Hepatocyte (in vitro differentiated cells): ENCODE measurements at places on chromosomes 5 and 9. TPM values are rescaled to one million over a fixed set of nuclear protein-coding genes. Genes with fewer than 3 reads are reported as not detected.

- no peak for DNase-seq
- H3K4me1 ChIP-seq, result peaks cover 9% of the 10 kb centered on the region
- no peaks in the 10 kb centered on the region for H3K36me3 ChIP-seq
- H3K27ac ChIP-seq, result no peak overlapping the region
- H3K4me3 ChIP-seq, result no peak overlapping the region
Measured at GRCh38 chr5:143251946-143252345, 151.5 kb downstream of the NR3C1 start.

Gene BNC2
- 16.5 and 20.7 TPM in 2 replicates for total RNA-seq

Gene SLC6A7
- total RNA-seq, result 0.88 and 1.1 TPM in 2 replicates

DNA sequence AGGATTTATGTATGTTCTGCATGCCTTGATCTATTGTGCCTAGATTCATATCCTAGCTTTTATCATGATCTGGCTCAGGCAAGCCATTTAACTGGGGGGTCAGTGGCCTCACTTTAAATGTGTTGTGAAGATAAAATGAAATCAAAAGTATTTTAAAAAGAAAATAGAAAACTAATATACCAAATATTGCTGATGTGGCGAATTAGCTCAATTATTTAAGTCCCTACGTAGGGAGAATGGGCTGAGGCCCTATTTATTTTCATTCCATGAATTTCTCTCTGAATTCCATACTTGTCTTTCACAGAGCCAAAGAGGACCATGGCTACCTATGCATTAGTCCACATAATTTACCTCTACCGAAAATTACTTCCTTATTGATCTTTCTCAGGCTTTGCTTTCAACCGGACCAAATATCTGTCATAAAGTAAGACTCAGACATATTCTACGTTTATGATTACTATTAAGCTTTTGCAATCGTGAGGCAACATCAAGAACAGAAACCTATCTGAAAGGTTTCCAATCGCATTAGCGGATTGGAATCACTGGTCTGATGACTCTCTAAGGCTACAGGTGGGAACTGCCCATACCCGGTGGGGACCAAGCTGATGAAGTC, 1.7 kb downstream of the MBLAC2 start:
- H3K4me1 ChIP-seq, result peaks cover 8% of the 10 kb centered on the region
- peak overlapping the region; percentile 76 for H3K27ac ChIP-seq
- no peaks in the 10 kb centered on the region for H3K27me3 ChIP-seq

GRCh38 chr9:27653246-27653645, 80.0 kb upstream of the C9orf72 start:
- no peak for DNase-seq
- H3K4me1 ChIP-seq, result peaks cover 11% of the 10 kb centered on the region
- H3K27ac ChIP-seq, result no peak overlapping the region
- H3K4me3 ChIP-seq, result no peak overlapping the region
- H3K27me3 ChIP-seq, result no peaks in the 10 kb centered on the region

Gene PTGER4
- 1.4 and 7.1 TPM in 2 replicates for total RNA-seq

DNA sequence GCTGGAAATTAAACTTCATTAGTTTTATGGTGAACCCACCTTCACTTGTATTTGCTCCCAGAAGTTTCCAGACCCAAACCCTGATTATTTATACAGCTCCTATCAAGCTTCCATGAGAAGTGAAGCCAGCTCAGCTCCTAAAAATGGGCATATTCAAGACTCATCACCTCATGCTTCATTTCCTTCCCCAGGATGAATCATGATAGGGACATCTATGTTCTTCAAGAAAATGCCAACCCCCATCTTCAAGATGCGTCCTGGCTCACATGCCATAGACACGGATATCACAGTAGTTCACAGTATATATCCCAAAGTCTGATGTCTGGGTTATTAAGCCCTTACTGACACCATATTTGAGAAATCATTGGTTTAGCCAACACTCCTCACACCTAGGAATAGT, 217.6 kb downstream of the NPR3 start:
- H3K27me3 ChIP-seq, result no peaks in the 10 kb centered on the region
- no peaks in the 10 kb centered on the region for H3K4me1 ChIP-seq
- H3K36me3 ChIP-seq, result no peaks in the 10 kb centered on the region

DNA sequence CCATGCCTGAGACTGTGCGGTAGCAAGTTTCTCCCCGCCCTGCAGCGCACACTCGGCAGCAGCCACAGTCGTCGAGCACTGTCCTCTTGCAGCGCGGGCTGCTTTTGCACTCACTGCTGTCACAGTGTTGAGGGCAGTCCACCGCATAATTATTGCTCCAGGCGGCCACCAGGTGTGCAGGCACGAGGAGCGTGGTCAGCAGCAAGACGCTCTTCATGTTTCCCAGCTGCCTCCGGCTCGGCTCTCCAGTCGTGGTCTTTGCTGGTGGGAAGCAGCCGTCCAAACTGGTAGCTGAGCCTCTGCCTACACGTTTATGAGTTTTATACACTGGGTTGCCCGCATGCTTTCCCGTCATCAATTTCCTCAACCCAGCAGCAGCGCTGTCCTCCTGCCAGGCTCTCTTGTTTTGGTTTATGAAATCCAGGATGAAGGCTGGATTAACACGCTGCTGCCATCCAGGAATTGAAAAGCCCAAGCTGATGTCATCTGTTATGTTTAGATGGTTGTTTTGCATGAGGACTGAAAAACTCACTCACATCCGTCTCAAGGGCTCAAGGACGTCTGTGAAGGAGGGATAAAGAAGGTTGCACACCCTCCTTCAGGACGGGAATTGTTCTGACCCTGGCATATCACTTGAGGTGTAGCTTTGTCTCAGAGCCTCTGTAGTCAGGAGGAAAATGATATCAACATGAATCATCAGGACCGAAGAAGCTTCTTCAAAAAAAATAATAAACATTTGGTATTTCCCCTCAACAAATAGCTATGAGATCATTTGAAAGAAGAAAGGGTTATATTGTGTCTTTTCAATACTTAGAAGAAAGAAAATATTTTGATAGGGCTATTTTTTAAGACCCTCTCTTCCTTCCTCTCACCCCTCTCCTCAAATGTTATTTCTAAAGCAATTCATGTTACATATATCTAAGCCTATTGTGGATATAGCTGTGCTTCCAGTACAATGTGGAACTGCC, at the start of gene ESM1:
Gene ESM1, minus strand, starts transcription at position 293 of the 968 bp plus-strand sequence. Its CDS starts 76 bp downstream, at position 217.
- H3K27me3 ChIP-seq, result peaks cover 31% of the 10 kb centered on the region
- no peaks in the 10 kb centered on the region for H3K36me3 ChIP-seq
- H3K4me3 ChIP-seq, result no peak within 1 kb of the TSS
- no peak within 1 kb of the TSS for H3K27ac ChIP-seq

GRCh38 chr5:141515141-141515540, 26.3 kb downstream of the PCDHGC5 start:
- H3K27me3 ChIP-seq, result no peaks in the 10 kb centered on the region
- H3K4me1 ChIP-seq, result peaks cover 22% of the 10 kb centered on the region
- no peak overlapping the region for H3K4me3 ChIP-seq

- no peak overlapping the region for H3K27ac ChIP-seq
- no peak for DNase-seq
- no peak overlapping the region for H3K4me3 ChIP-seq
- no peaks in the 10 kb centered on the region for H3K36me3 ChIP-seq
Measured at GRCh38 chr9:98157372-98157771, 35.1 kb downstream of the CORO2A start.

- H3K36me3 ChIP-seq, result no peaks in the 10 kb centered on the region
- DNase-seq, result no peak
- no peak overlapping the region for H3K4me3 ChIP-seq
- no peaks in the 10 kb centered on the region for H3K27me3 ChIP-seq
Measured at GRCh38 chr5:93513298-93513697, 67.7 kb downstream of the NR2F1-AS1 start.

- no peaks in the 10 kb centered on the region for H3K36me3 ChIP-seq
- peak; percentile 81 for DNase-seq
- no peak overlapping the region for H3K4me3 ChIP-seq
- no peaks in the 10 kb centered on the region for H3K4me1 ChIP-seq
Measured at GRCh38 chr5:149114403-149115312, 26.6 kb upstream of the ABLIM3 start.

DNA sequence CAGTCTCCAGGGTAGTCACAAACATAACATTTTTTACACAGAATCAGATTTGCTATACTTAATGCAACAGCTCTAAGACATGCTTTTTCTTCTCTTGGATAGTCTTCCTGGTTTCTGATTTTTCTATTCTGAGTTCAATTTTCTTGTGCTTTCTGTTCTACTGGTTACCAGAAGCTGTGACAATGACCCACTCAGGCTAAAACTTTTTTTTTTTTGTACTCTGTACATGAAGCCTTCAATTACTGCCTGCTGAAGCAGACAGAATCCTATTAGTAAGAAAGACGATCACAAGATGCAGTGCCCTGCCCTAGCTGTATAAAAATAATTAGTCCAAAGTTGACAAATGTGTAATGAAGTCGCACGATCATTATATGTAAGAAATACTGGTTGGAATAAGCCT, 231.1 kb upstream of the TBCA start:
- DNase-seq, result no peak
- H3K36me3 ChIP-seq, result no peaks in the 10 kb centered on the region
- no peak overlapping the region for H3K4me3 ChIP-seq

- no peaks in the 10 kb centered on the region for H3K27me3 ChIP-seq
- no peak for DNase-seq
- no peak overlapping the region for H3K4me3 ChIP-seq
- no peaks in the 10 kb centered on the region for H3K4me1 ChIP-seq
- H3K27ac ChIP-seq, result no peak overlapping the region
- H3K36me3 ChIP-seq, result no peaks in the 10 kb centered on the region
Measured at GRCh38 chr5:17832949-17833745, 198.9 kb downstream of the TAF11L14 start.

GRCh38 chr9:126550891-126551351, 62.8 kb upstream of the LMX1B start:
- no peaks in the 10 kb centered on the region for H3K36me3 ChIP-seq
- no peaks in the 10 kb centered on the region for H3K27me3 ChIP-seq
- DNase-seq, result peak; percentile 2
- H3K27ac ChIP-seq, result no peak overlapping the region
- no peaks in the 10 kb centered on the region for H3K4me1 ChIP-seq

GRCh38 chr9:26301659-26302058, 590.9 kb downstream of the CAAP1 start:
- H3K4me1 ChIP-seq, result no peaks in the 10 kb centered on the region
- no peaks in the 10 kb centered on the region for H3K27me3 ChIP-seq
- H3K27ac ChIP-seq, result no peak overlapping the region
- DNase-seq, result no peak
- H3K36me3 ChIP-seq, result no peaks in the 10 kb centered on the region
- H3K4me3 ChIP-seq, result no peak overlapping the region

DNA sequence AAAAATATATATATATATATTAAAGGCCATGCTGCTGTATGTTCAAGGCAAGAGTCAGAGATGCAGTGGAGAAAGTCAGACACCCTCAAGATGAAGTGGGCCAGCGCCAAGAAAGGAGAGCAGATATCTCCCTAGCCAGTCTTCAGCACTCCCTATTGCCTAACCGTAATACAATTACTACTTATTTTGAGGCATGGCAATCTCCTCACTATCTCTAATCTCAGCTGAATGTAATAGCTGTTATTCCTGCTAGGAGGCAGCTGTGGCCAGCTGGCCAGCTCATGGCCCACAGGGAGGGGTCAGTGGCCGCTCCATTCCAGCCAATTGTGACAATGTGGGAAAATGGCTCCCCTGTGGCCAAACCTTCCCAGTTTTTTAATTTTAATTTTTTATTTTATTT, 87.5 kb upstream of the FBXW11 start:
- no peak for DNase-seq
- peaks cover 9% of the 10 kb centered on the region for H3K4me1 ChIP-seq
- no peak overlapping the region for H3K27ac ChIP-seq
- no peaks in the 10 kb centered on the region for H3K27me3 ChIP-seq
- no peaks in the 10 kb centered on the region for H3K36me3 ChIP-seq
- no peak overlapping the region for H3K4me3 ChIP-seq

GRCh38 chr5:111645303-111645838, 111.6 kb downstream of the NREP start:
- DNase-seq, result no peak
- peaks cover 20% of the 10 kb centered on the region for H3K4me1 ChIP-seq
- no peaks in the 10 kb centered on the region for H3K36me3 ChIP-seq
- no peaks in the 10 kb centered on the region for H3K27me3 ChIP-seq
- no peak overlapping the region for H3K27ac ChIP-seq

Gene AMACR
- total RNA-seq, result 65.9 and 92.4 TPM in 2 replicates

DNA sequence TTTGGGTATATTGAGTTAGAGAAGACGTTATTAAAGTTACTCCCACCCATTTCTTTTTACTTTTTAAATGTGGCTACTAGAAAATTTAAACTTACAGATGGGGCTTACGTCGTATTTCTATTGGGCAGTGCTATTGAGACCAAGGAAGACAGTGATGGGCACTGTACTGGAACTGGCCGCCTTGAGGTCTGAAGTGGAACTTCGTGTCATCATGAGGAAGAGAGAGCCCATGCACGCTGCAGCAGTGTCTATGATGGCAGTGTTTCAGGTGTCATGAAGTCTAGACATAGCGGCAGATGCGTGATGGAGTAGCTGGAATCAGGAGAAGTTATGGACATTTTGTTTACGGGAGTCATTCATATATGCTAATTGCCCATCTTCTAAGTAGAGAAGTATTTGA, 143.7 kb downstream of the LRRC70 start:
- H3K4me3 ChIP-seq, result no peak overlapping the region
- H3K36me3 ChIP-seq, result no peaks in the 10 kb centered on the region
- DNase-seq, result no peak
- H3K27me3 ChIP-seq, result no peaks in the 10 kb centered on the region
- H3K27ac ChIP-seq, result no peak overlapping the region

- no peak for DNase-seq
- no peak overlapping the region for H3K27ac ChIP-seq
- no peaks in the 10 kb centered on the region for H3K27me3 ChIP-seq
- H3K4me1 ChIP-seq, result peaks cover 12% of the 10 kb centered on the region
- no peak overlapping the region for H3K4me3 ChIP-seq
- H3K36me3 ChIP-seq, result no peaks in the 10 kb centered on the region
Measured at GRCh38 chr5:134129411-134130238, 15.1 kb downstream of the TCF7 start.

DNA sequence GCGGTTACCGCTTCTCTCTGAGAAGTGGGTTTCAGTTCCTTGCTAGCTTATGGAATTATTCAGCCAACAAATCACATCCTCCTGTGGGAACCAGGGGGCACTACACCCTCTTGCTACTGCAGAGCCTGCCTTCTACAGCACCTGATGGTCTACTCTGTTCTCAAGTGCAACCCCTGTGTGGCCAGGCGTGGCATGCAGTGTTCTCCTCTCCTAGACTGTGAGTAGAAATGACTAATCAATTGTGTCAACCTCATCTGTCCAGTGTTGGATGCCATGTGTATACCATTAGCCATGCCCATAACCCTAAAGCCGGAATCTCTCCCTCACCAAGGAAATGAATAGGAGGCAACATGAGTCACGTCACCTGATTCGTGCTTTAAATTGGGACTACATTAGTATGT, 117.2 kb upstream of the LIFR start:
- H3K27ac ChIP-seq, result no peak overlapping the region
- H3K4me1 ChIP-seq, result peaks cover 14% of the 10 kb centered on the region
- H3K36me3 ChIP-seq, result no peaks in the 10 kb centered on the region
- no peak overlapping the region for H3K4me3 ChIP-seq
- no peaks in the 10 kb centered on the region for H3K27me3 ChIP-seq

Gene DMRTA1
- total RNA-seq, result 1.1 and 1.6 TPM in 2 replicates

Gene C5
- 50.3 and 55.4 TPM in 2 replicates for total RNA-seq

Gene RARS1
- total RNA-seq, result 180 and 187 TPM in 2 replicates

GRCh38 chr5:122111460-122111859, 17.9 kb upstream of the ZNF474 start:
- H3K27ac ChIP-seq, result no peak overlapping the region
- no peak overlapping the region for H3K4me3 ChIP-seq
- H3K36me3 ChIP-seq, result no peaks in the 10 kb centered on the region

Gene SPATA31D4
- not detected in 2 replicates for total RNA-seq

Gene DAB2
- 98.9 and 115 TPM in 2 replicates for total RNA-seq

Gene FOXD4L4
- 0.12 TPM in 1 of 2 replicates, not detected in the other for total RNA-seq

Gene IFNE
- total RNA-seq, result 0.64 and 0.67 TPM in 2 replicates

Gene KCNIP1
- 0.43 and 1.5 TPM in 2 replicates for total RNA-seq

GRCh38 chr5:164617290-164617689, 1111.9 kb downstream of the MAT2B start:
- H3K27me3 ChIP-seq, result no peaks in the 10 kb centered on the region
- H3K4me3 ChIP-seq, result no peak overlapping the region
- H3K27ac ChIP-seq, result no peak overlapping the region
- DNase-seq, result no peak
- no peaks in the 10 kb centered on the region for H3K36me3 ChIP-seq

Gene SLC34A3
- 1.8 and 2.7 TPM in 2 replicates for total RNA-seq
